Tibial nerve (tissue), 4 donors: ENCODE measurements at places on chromosomes 4 and X. TPM values are rescaled to one million over a fixed set of nuclear protein-coding genes. Genes with fewer than 3 reads are reported as not detected.

GRCh38 chr4:114036426-114036825, 57.0 kb upstream of the ARSJ start:
- no peak overlapping the region for H3K4me3 ChIP-seq
- no peaks in the 10 kb centered on the region for H3K4me1 ChIP-seq
- no peaks in the 10 kb centered on the region for H3K36me3 ChIP-seq
- H3K27ac ChIP-seq = no peak overlapping the region

DNA sequence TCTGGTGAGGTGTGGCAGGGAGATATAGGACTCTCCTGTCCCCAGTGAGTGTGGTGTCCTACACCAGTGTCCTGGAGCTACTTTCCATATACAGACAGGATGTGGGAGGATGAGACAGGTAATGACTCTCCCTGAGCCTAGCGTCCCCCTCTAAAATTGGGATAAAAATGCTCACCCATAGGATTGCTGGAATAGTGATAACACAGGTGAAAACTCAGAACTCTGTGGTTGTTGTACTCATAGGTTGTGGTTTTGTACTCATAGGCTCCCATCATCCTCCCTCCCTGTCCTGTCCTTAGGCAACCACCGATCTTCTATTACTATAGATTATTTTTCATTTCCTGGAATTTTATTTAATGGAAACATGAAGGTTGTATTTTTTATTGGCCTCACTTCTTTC, 60.7 kb upstream of the NXF3 start:
- peaks cover 4% of the 10 kb centered on the region for H3K27me3 ChIP-seq
- H3K36me3 ChIP-seq = no peaks in the 10 kb centered on the region
- H3K4me1 ChIP-seq = peaks cover 5% of the 10 kb centered on the region
- no peak for DNase-seq
- H3K27ac ChIP-seq = no peak overlapping the region

GRCh38 chrX:38327007-38327774, at the start of gene RPGR:
TSS of gene RPGR (minus strand) at chrX:38327509. CDS start at chrX:38327367, 142 bp downstream.
- H3K36me3 ChIP-seq = no peaks in the 10 kb centered on the region
- H3K27ac ChIP-seq = peak within 1 kb of the TSS; percentile 94
- H3K27me3 ChIP-seq = no peaks in the 10 kb centered on the region

GRCh38 chr4:82394896-82395295, 21.1 kb upstream of the HNRNPD start:
- no peaks in the 10 kb centered on the region for H3K4me1 ChIP-seq
- no peak for DNase-seq
- no peak overlapping the region for H3K27ac ChIP-seq
- no peaks in the 10 kb centered on the region for H3K27me3 ChIP-seq
- no peaks in the 10 kb centered on the region for H3K36me3 ChIP-seq
- no peak overlapping the region for H3K4me3 ChIP-seq

GRCh38 chrX:45762699-45763647, 562.3 kb upstream of the DIPK2B start:
- H3K4me1 ChIP-seq = no peaks in the 10 kb centered on the region
- no peak for DNase-seq
- no peaks in the 10 kb centered on the region for H3K27me3 ChIP-seq
- no peak overlapping the region for H3K4me3 ChIP-seq
- H3K36me3 ChIP-seq = no peaks in the 10 kb centered on the region
- H3K27ac ChIP-seq = no peak overlapping the region

- no peak overlapping the region for H3K27ac ChIP-seq
- DNase-seq = no peak
- H3K4me1 ChIP-seq = no peaks in the 10 kb centered on the region
Observed at GRCh38 chrX:49934148-49934547, 11.8 kb downstream of the CLCN5 start.

- H3K4me3 ChIP-seq = no peak overlapping the region
- H3K36me3 ChIP-seq = no peaks in the 10 kb centered on the region
- H3K27ac ChIP-seq = no peak overlapping the region
- no peaks in the 10 kb centered on the region for H3K27me3 ChIP-seq
- H3K4me1 ChIP-seq = no peaks in the 10 kb centered on the region
Observed at GRCh38 chr4:126271292-126271691, 956.5 kb downstream of the FAT4 start.

- H3K4me1 ChIP-seq = no peaks in the 10 kb centered on the region
- no peak for DNase-seq
- H3K36me3 ChIP-seq = no peaks in the 10 kb centered on the region
Observed at GRCh38 chr4:89906777-89907521, 12.3 kb downstream of the MMRN1 start.

DNA sequence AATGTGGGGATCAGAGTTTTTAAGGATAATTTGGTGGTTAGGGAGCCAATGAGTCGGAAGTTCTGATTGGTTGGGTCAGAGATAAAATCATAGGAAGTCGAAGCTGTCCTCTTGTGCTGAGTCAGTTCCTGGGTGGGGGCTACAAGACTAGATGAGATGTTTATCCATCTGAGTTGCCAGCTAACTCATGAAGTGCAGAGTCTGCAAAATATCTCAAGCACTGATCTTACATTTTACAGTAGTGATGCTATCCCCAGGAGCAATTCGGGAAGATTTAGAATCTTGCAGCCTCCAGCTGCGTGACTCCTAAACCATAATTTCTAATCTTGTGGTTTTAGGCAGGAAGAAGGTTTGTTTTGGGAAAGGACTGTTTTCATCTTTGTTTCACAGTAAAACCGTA, 565.8 kb upstream of the SPANXN1 start:
- H3K27ac ChIP-seq = no peak overlapping the region
- no peaks in the 10 kb centered on the region for H3K27me3 ChIP-seq
- no peaks in the 10 kb centered on the region for H3K4me1 ChIP-seq

DNA sequence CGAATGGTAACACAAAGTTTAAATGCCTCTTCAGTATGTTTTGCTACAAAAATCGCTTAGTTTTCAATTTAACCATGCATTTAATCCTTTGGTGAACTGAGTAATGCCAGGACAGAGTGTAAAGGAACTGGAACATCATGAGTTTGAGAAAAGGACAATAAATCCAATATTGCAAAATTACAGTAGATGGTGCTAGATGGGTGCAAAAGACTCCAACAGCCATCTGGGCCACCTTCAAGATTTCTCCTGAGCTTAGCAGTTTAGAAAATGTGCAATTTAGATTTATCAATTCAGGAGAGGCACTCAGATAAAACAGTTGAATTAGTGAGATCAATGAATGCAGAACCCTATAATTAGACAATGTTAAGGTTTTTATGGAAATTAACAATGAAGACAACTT, 33.2 kb upstream of the MID1IP1 start:
- H3K4me3 ChIP-seq = no peak overlapping the region
- no peaks in the 10 kb centered on the region for H3K36me3 ChIP-seq
- DNase-seq = no peak
- no peak overlapping the region for H3K27ac ChIP-seq
- no peaks in the 10 kb centered on the region for H3K4me1 ChIP-seq
- peaks cover 10% of the 10 kb centered on the region for H3K27me3 ChIP-seq

- no peaks in the 10 kb centered on the region for H3K36me3 ChIP-seq
- peaks cover 8% of the 10 kb centered on the region for H3K4me1 ChIP-seq
- no peak overlapping the region for H3K27ac ChIP-seq
- peaks cover 22% of the 10 kb centered on the region for H3K27me3 ChIP-seq
Observed at GRCh38 chrX:69154051-69154450, 11.2 kb downstream of the PJA1 start.

DNA sequence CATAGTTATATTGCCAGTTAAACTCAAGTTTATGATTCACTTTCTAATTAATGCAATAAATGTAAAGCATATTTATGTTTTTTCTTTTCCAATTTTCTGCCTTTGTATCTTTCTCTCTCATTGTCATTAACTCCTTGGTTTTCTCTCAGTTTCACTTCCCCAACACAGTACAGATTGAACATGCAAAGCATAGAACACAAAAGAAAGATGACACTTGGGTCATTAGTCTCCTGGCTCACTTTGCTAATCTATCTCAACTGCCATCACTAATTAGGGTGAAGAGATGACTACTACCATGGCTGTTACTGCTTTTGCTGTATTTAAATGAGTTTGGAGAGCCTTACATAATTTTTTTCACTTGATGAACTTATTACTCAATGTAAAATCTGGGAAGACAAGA, 12.3 kb upstream of the NAA11 start:
- no peaks in the 10 kb centered on the region for H3K4me1 ChIP-seq
- H3K27me3 ChIP-seq = no peaks in the 10 kb centered on the region
- no peak for DNase-seq
- H3K4me3 ChIP-seq = no peak overlapping the region
- no peaks in the 10 kb centered on the region for H3K36me3 ChIP-seq
- H3K27ac ChIP-seq = no peak overlapping the region

DNA sequence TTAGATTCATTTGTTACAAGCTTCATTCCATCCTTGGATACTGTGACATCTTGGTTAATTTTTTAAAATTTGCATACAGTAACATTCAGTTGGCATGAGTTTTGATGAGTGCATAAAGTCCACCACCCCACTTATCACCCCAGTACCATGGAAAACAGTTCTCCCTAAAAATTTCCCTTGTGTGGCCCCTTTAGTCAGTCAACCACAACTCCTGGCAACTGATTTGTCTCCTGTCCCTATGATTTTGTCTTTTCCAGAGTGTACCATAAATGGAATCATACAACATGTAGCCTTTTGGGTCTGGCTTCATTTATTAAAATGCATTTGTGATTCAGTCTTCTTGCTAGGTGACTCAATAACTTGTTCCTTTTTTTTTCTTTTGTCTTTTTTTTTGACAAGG, 29.9 kb downstream of the RP2 start:
- H3K4me1 ChIP-seq = no peaks in the 10 kb centered on the region
- no peak overlapping the region for H3K27ac ChIP-seq
- H3K4me3 ChIP-seq = no peak overlapping the region
- H3K36me3 ChIP-seq = no peaks in the 10 kb centered on the region
- no peak for DNase-seq
- no peaks in the 10 kb centered on the region for H3K27me3 ChIP-seq

GRCh38 chr4:87497159-87497558, 32.0 kb downstream of the SPARCL1 start:
- no peaks in the 10 kb centered on the region for H3K27me3 ChIP-seq
- no peak for DNase-seq
- no peaks in the 10 kb centered on the region for H3K4me1 ChIP-seq
- no peak overlapping the region for H3K4me3 ChIP-seq

DNA sequence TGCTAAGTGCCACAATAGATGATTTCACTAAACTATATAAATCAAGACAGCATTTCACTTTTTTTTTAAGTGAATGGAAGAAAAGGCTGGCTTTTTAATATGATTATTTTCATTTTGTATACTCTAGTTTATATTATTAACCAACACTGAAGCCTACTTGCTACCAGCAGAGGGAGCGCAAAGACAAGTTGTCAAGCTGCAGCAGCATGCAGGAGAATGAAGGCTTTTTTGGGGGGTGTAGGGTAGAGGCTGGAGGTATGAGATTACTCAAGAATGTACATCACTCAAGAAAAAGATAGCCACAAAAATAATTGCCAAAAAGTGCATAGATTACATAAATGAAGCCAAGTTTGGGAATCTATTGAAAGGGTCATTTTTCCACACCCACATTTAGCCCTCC, 519.5 kb downstream of the FGF13 start:
- H3K4me1 ChIP-seq = no peaks in the 10 kb centered on the region
- H3K27ac ChIP-seq = no peak overlapping the region
- peak; percentile 5 for DNase-seq
- no peaks in the 10 kb centered on the region for H3K36me3 ChIP-seq

DNA sequence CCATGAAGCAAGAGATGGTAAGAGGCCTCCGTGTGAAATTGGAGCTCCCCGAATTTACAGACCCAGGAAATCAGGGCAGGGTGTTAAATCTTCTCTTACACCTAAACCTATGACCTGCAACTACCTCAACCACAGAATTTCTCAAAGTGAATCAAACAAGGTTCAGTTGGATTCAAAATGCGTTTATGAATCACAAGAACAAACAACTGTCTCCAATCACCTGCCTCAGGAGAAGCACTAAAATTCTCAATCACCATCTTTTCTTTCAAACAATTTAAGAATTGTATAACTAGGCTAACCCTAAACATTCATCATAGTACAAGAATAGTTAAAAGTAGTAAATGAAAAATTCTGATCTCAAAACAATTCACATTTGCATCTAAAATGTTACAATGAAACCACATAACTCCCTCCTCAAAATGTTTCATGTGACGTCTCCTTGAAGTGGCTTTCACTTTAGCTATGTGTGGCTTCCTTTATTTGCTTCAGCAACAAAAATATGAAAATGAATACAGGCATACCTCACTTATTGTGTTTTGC, 19.2 kb downstream of the PPP3CA start:
- peaks cover 35% of the 10 kb centered on the region for H3K4me1 ChIP-seq
- H3K4me3 ChIP-seq = no peak overlapping the region
- H3K36me3 ChIP-seq = no peaks in the 10 kb centered on the region
- H3K27me3 ChIP-seq = no peaks in the 10 kb centered on the region

DNA sequence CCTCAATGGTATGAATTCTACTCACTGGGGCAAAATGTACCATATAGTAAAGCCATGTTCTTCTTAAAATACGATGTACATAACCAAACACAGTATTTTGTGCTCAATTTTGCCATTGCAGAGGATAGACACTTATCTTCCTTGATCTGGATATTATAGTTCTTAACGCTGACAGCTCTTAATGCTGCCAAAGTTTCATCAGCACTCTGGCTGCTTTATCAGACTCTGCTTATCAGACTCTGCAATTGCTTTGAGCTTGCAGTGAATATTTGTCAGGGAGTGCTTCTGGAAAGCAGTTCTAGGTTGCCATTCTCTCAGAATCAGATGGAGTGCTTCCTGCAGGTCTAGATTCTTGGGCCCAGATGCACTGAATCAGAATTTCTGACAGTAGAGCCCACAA, 863.1 kb downstream of the CCSER1 start:
- no peak overlapping the region for H3K4me3 ChIP-seq
- H3K27ac ChIP-seq = no peak overlapping the region
- H3K4me1 ChIP-seq = no peaks in the 10 kb centered on the region
- H3K27me3 ChIP-seq = no peaks in the 10 kb centered on the region
- no peak for DNase-seq

- DNase-seq = no peak
- no peaks in the 10 kb centered on the region for H3K36me3 ChIP-seq
- no peaks in the 10 kb centered on the region for H3K4me1 ChIP-seq
Observed at GRCh38 chrX:21816136-21816535, 23.3 kb upstream of the MBTPS2 start.

DNA sequence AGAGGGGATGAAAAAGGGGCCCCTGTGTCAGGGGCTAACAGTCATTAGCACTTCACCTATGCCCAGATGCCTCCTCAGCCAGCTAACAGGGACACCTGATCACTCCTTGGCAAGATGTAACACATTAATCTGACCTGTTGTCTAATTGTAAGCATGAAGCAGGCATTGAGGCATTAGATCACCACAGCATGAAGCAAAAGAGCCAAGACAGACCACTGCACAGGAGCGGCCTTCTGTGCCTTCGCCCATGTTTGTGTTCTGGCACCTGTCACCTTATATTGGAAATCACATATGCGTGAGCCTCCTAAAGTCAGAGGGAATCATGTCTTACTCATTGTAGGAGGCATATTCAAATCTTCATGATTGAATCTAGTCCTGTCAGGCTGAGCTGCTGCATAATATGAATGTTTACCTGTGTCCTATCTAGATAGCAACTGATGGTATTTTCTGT, 48.4 kb downstream of the PTTG2 start:
- no peaks in the 10 kb centered on the region for H3K4me1 ChIP-seq
- no peak overlapping the region for H3K4me3 ChIP-seq
- H3K27ac ChIP-seq = no peak overlapping the region
- no peak for DNase-seq

- no peaks in the 10 kb centered on the region for H3K27me3 ChIP-seq
- no peaks in the 10 kb centered on the region for H3K4me1 ChIP-seq
- DNase-seq = no peak
- H3K4me3 ChIP-seq = no peak overlapping the region
- no peaks in the 10 kb centered on the region for H3K36me3 ChIP-seq
- no peak overlapping the region for H3K27ac ChIP-seq
Observed at GRCh38 chr4:138904793-138905192, 110.8 kb upstream of the NOCT start.

Gene NIPAL1
- total RNA-seq = 0.87 TPM

Gene DCHS2
- not detected for total RNA-seq

Gene HAND2
- total RNA-seq = 3.3 TPM

Gene FAT4
- total RNA-seq = 12.3 TPM

Gene NLRP2B
- total RNA-seq = not detected
